Central memory CD4-positive, alpha-beta T cell (primary cell): ENCODE measurements at places on chromosomes 4 and X.

DNA sequence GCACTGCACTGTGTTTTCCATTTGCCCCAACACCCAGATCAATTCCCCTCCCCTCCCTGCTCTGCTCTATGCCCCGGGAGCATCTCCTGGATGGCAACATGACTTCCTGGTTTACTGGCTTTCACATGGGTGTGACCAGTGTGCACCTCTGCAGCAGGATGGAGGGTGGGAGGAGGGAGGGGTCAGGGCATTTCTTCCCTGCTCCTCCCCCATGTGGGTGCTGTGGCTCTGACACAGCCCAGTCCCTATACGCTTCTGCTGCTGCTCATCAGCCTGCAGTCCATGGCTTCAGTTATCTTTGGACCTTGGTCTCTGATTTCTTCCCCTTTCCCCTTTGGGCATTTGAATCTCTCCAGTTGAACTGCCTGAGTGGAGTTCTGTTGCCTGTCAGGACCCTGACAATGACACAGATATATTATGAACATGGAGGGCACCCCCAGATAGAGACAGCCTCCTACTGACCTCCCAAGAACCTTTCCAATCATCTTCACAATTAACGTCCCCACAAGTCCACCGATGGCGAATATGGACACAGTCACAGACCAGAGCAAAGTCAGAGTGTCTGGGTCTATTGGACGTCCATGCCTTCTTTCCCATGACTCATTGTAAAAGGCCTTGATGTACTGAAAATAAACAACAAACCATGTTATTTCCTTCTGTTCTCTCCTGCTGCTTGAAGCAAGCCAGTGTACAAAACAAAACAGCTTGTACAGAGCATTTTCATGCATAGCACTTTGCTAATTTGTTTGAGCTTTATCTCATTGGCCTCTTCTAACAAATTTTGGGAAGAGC lies 24.8 kb downstream of the SLC2A9 start:
- no peak for DNase-seq

DNA sequence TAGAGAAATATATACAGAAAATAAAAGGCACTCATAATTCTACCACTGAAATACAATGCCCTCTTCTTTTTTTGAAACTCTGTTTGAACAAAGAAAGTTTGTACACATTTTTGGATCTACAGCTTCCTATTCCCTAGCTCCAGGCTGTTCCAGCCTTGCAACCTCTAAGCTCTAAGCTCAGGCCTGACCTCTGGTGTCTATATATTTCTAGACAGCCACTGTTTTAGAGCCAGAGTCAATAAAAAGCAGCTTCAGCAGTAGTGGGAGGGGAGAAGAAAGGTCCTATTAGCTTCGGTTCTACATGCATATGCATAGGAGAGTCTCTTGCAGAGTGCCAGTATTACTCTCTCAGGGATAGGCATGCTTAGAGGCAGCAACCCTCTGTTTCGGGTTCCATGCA lies 39.7 kb downstream of the CLDN2 start:
- no peak for DNase-seq

- no peak for DNase-seq
Measured at GRCh38 chr4:1974840-1975239, 33.9 kb downstream of the NELFA start.

GRCh38 chr4:108751321-108751720 lies 11.5 kb downstream of the ETNPPL start:
- no peak for DNase-seq

- DNase-seq, result peak; percentile 31
Measured at GRCh38 chrX:106484233-106484632, 127.5 kb upstream of the RADX start.

DNA sequence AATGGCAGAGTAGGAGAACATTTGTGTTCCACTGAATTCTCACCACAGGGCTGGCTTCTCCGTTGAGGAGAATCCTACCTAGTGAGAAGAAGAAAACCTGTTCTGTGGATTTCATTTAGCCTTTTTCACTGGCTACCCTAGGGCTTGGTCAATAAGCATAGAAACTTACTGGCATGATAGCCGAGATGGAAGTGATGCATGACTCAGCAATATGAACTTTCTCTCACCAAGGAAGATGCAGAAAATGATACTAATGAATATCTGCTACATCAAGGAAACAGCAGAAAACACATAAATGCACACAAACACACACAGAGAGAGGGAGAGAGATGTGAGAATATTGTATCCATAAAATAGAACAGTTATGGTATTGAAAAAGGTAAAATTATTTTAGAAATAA lies 216.3 kb downstream of the HHIP start:
- DNase-seq, result no peak

DNA sequence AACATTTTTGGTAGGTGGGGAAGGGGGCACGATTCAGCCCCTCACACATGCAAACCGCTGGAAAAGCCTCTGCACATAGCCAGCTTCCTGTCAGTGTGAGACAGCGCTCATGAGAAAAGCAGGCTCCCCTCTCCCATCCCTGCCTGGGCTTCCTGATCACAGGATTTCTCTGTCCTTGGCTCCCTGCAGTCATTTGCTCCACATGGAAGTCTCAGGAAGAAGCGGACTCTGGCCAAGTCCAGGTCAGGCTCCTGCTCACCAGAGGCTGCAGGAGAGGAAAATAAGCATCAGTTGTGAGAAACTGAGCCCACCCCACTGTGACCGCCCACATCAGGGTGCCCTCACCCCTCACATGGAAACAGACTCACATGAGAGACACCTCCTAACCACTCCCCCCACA lies 664.3 kb upstream of the TENM3 start:
- no peak for DNase-seq

DNA sequence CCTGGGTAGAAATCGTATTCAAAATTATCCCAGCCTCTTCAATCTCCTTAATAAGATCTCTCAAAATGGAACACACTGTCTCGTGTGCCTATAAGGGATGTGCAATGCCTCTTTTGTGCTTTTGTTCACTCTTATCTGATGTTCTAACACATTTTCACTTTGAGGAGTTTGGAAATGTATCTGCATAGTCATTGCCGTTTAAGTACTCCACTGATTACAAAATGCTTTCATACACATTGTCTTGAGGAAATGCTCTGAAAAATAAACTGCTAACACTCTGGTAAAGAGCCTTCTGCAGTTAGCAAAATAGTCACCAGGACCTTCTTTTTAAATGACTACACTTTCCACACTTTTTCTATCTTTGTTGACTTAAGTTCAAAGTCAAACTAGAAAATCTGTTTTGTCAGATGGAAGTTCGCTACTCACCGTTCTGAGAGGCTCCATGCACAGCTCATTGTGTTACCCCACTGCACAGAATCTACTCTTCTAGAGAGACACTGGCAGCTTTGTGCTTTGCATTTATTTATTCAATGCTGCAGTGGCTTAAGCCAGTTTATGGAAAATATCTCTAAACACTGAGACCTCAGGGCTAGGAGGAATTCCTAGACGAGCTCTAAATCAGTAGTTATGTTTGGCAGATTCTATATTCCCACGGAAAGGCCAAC lies 159.0 kb downstream of the CHIC2 start:
- no peak for DNase-seq
